MG63 (cell line): ENCODE measurements at places on chromosomes 6 and 20. TPM values are rescaled to one million over a fixed set of nuclear protein-coding genes. Genes with fewer than 3 reads are reported as not detected.

- no peak for DNase-seq
Observed at GRCh38 chr20:50055524-50056083, 57.3 kb downstream of the UBE2V1 start.

Gene CTAGE9
- total RNA-seq: not detected in 2 replicates

Gene LAMA2
- total RNA-seq: 6.7 and 8.5 TPM in 2 replicates

- DNase-seq: peak; percentile 71
Observed at GRCh38 chr6:10014557-10014956, 400.3 kb downstream of the TFAP2A start.

DNA sequence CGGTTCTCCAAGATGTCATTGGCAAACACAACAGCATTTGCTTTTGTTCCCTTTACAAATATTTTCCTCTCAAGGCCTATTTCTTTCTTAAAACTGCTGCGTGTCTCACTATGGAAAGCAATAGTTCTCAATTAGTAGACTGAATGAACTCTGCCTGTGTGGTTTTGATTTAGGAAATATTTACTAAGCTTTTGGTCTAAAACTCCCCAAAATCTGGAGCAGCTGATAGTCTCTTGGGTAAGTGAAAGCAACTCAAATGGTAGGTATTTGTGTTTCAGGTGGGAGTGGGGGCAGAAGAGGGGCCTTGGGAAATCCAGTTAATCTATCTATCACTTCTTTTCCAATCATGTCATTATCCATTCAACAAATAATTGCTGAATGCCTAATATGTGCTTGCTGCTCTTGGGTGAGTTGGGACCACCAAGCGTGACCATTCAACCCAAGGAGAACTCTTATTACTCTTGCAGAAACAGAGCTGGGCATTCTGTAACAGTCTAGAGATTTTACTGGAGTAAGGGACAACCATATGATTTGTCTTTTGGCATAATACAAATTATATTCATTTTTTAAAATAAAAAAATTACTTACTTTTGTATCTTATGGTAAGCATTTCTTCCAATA is 33.2 kb upstream of the ADTRP start:
- no peak for DNase-seq

Gene ZNF391
- total RNA-seq: 3.3 and 5.3 TPM in 2 replicates

GRCh38 chr6:151191527-151191926 is 48.2 kb upstream of the AKAP12 start:
- no peak for DNase-seq

Gene GRM1
- 0.05 and 0.20 TPM in 2 replicates for total RNA-seq

Gene LST1
- not detected in 2 replicates for total RNA-seq

DNA sequence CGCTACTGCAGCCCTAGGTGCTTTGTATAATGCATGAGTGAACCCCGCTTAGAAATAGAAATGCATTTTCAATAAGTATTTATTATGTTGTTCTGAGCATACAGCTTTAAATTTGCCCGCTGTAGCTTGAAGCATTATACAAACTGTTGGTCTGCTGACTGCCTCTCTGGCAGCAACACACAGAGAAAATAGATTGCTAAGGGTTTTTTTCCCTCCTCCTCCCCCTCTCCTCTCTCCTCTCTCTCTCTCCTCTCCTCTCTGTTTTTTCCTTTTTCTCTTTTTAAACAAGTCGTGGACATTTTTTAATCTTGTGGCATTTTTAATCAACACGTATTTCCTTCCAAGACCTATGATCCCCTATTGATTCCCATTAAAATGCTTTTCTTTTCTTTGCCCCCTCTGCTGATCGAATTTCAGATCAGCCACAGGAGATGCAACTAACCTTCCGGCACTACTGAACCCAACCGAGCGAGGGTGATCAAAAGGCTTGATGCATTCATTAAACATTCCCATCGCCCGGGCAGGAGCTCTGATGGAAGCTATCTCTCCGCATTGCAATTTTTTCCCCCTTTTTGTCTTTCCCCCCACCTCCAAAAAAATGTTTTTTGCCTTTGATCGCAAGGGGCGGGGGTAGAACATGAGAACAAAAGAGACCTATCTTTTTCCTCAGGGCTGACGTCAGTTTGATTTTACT is 90.7 kb upstream of the ARID1B start:
- peak; percentile 58 for DNase-seq

GRCh38 chr20:41065716-41066115 is 37.1 kb downstream of the TOP1 start:
- DNase-seq: no peak

GRCh38 chr6:136677822-136678221 is 114.5 kb downstream of the MAP3K5 start:
- DNase-seq: no peak

Gene CCDC170
- total RNA-seq: not detected in 2 replicates

Gene SAMD3
- total RNA-seq: not detected in 2 replicates

Gene ERVFRD-1
- total RNA-seq: not detected in 2 replicates

Gene MROH8
- 0.63 TPM in 1 of 2 replicates, not detected in the other for total RNA-seq

DNA sequence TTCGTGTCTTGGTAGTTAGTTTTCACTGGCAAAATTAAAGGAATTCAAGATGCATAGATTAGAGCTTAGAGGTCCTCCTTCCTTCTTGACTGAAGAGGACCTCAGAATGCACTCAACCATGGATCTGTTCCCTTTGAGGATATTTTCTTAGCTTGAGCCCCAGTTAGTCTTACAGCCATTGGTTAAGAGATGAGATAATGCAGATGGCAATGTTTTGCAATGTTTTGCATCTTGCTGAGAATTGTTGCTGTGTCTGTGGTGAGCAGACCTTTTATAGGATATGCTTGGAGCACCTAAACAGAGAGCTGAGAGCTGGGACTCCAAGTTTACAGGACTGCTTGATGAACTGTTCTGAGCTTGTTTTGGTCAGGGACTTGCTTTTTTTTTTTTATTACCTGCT is 107.5 kb downstream of the TMEM170B start:
- DNase-seq: no peak

DNA sequence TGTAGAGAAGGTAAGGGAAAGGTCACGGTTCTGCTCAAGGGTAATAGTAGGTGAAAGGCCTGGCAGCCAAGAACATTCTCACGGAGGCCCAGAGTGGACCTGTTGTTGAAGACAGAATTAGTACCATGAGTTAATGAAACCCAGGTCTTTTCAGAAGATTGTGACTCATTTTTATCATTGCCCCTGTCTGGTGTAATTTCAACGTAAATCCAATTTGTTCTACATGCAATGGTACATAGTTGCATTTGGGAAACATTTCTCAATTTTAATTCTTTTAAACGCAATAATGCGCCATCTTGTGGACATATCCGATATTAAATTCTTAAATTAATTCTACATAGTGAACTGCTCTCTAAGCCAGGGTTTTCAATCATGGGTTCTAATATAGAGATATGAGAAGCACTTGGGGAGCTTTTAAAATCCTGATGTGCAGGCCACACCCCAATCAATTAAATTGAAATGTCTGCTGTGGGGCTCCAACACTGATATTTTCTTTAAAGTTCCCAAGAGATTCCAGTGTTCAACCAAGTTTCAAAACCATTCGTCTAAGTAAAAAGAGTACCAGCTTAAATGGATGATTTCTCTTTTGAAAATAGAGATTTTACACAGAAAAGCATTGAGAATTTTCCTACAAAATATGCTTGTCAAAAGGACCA is 257.4 kb downstream of the PLCB1 start:
- no peak for DNase-seq

Gene LPIN3
- 3.6 and 8.6 TPM in 2 replicates for total RNA-seq

DNA sequence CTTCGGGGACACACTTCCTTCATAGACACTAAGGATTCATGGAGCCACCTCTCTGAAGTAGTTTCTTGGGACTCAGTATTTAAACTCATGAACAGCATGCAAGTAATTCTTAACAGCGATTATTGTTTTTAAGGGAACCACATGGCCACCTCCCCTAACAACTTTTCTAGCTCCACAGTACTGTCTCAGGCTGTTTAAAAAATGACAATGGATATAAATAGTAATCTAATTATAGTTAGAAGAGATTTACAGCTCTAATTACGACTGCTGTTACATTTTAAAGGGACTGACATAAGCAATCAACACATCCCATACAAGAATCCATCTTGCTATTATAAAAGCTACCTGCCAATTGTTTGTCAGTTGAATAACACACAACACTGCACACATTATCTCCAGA is 72.1 kb upstream of the HDGFL1 start:
- no peak for DNase-seq

DNA sequence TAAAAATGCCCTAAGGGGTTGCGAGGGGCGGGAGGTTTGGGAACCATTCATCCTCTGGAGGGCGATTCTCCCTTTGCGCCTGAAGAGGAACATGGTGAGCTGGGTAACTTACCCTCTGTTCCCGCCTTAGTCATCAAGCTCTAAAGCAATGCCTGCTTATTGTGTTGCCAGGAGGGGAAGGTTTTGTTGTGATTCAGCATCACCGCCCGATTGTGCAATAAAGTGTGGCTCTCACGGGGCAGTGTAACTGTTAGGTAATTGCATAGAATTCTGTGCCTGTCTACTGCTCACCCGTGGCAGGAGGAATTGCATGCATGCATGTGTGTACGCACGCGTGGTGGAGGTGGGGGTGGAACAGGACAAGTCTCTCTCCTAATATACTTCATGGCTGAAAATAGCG is 95.5 kb upstream of the AGPAT4 start:
- DNase-seq: peak; percentile 87

Gene PPP1R16B
- total RNA-seq: not detected in 2 replicates

GRCh38 chr20:42441196-42441863 is 748.4 kb downstream of the PTPRT start:
- DNase-seq: peak; percentile 8

DNA sequence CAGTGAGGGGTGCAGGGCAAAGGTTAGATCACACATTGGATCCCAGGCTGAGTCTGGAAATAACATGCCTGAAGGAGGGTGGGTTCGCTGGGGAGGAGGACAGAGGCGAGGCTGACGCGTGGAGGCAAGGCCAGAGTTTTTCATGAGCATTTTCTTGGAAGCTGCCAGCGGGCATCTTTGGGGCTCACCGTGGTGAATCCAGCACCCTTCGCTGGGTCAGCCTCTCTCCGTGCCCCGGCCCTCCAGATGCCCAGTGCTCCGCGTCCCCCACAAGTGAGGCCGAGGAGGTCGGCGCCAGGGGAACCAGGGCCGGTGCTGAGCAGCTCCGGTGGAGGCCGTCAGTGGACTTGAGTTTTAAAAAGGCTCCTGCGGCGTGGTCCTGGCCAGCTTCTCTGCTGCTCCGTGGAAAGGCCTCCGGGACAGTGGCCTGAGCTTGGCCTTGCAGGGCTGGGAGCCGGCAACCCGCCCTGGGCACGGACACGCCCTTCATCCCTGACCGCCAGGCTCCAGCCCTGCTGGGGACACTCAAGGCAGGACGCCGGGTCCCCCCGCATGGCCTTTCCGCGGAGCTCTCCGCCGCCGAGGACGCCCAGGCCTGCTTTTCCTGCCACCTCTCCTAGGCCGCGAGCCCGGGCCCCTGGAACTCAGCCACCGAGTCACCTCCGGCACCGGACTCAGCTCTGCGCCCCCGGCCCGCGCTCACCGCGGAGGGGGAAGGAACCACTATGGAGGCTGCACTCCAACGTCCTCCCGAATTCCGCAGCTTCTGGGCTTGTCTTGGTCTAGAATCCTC is 114.3 kb downstream of the THBS2 start:
- no peak for DNase-seq

GRCh38 chr6:157984686-157985225 is 3.1 kb downstream of the SYNJ2 start:
- DNase-seq: no peak

Gene MCCD1
- not detected in 2 replicates for total RNA-seq

- no peak for DNase-seq
Observed at GRCh38 chr6:39876826-39877225, 57.4 kb downstream of the MOCS1 start.

Gene SNAP91
- not detected in 2 replicates for total RNA-seq

DNA sequence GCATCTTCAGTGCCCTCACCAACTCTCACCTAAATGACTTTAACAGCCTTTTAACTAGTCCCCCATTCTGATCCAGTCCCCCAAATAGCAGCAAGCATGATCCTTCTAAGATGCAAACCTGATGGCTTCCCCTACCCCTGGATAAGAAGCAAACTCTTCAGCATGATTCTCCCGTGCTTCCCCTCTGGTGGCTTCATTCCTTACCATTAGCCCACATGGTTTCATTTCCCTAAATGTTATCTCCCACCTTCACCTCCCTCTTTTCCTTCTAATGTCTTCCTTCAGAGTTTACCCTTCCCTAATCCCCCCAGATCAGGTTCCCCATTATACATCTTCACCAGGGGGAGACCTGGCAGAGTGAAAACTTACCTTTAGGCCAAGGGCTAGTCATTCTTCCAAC is 4.0 kb upstream of the RAB5IF start:
- DNase-seq: no peak

DNA sequence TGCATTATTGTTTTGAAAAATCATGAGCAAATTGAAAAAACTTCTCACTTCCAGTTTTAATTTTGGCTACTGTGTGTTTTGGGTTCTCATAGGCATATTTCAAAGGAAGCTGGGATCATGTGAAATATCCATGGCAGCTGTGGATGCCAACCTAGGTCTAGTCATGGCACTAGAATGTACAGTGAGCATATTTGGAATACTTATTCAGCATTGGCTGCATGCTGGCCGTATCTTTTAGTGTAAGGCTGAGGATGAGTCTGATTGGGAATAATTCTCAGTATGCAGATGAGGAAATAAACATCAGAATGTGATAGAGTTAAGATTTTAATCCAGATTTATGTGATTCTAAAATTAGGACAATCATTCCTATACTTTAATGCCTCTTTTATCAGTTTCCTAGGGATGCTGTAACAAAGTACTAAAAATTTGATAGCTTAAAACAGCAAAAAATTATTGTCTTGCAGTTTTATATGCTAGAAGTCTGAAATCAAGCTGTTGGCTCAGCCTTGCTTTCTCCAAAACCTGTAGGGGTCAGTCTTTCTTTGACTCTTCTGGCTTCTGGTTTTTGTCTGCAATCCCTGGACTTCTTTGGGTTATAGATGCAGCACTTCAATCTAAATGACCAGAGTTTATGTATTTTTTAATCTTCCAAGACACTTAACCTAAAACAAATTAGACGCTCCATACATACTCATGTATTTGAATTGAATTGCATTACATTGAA is 37.7 kb upstream of the DEFB112 start:
- DNase-seq: peak; percentile 97

Gene SYCP2
- total RNA-seq: 0.16 and 1.2 TPM in 2 replicates

GRCh38 chr6:106677282-106677681 is 47.9 kb downstream of the QRSL1 start:
- no peak for DNase-seq

GRCh38 chr20:15139522-15139921 is 802.1 kb upstream of the FLRT3 start:
- DNase-seq: no peak
